Parietal lobe (tissue), 2 donors: ENCODE measurements at places on chromosomes 12 and 14. TPM values are rescaled to one million over a fixed set of nuclear protein-coding genes. Genes with fewer than 3 reads are reported as not detected.

Gene PMCH
- not detected for total RNA-seq

Gene NOXRED1
- total RNA-seq: 0.94 TPM

Gene SOAT2
- not detected for total RNA-seq

Gene NELL2
- 1,558 TPM for total RNA-seq

Gene LPAR5
- total RNA-seq: 0.94 TPM

Gene CLEC2B
- 0.63 TPM for total RNA-seq

Gene TGM1
- total RNA-seq: 4.4 TPM

Gene ALX1
- total RNA-seq: not detected

Gene MSRB3
- 3.4 TPM for total RNA-seq

Gene PTPRB
- 13.8 TPM for total RNA-seq

Gene ETFRF1
- 44.4 TPM for total RNA-seq

Gene FAM90A1
- total RNA-seq: not detected
